NT2/D1 (cell line): ENCODE measurements at places on chromosomes 13 and 19.

- no peak for DNase-seq
Observed at GRCh38 chr13:32334671-32335070, 19.4 kb downstream of the BRCA2 start.

DNA sequence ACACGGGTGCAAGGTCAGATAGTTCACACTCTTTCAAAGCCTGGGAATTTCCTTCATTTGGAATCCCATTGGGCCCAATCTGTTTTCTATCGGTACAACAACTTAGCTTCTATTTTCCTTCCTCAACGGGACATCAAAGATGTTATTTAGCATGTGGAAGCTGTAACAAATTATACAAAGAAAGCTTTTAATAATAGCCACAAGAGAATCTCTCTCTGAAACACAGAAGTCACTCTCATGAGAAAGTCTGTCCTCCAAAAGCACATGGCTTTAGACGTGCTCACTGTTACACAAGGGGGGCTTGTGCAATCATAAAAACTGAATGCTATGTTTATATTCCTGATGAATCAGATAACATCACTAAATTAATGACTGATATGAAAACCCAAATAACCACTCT lies 28.9 kb upstream of the CYSLTR2 start:
- no peak for DNase-seq

- DNase-seq, result no peak
Observed at GRCh38 chr13:112561478-112561877, 26.5 kb downstream of the TUBGCP3 start.

DNA sequence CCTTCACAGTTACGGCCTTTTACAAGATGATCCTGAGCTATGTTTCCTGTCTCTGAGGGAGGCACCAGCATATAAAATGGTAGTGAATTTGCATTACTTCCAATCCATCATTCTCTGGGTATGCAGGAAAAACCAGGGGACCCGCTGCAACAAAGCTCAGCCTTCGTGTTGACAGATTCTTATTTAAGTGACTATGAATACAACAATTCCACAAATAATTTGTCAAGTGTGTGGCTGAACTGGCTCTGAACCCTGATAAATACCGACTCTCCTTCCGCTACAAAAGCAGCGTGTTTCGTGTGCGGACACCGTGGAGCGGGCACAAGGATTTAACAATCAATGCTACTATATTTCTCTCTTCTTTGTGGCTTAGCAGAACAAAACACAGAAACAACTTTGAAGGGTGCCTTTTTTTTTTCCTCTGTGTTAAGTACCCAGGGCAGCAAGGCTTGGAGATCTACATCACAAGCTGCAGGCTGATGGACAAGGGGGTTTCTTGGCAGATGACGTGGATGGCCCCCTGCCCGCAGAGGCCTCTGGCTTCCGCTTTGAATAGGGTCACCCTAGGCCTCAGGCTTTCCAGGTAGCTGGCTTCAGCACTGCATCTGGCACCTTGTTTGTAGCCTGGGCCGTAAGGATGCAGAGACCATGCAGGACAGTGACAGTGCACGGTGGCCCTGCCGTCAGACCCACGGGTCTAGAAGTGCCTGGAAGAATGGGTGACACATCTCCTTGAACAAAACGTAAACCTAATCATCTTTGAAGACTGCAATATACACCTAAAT lies 280.5 kb upstream of the TSHZ3 start:
- DNase-seq, result no peak

- DNase-seq, result no peak
Observed at GRCh38 chr13:48819376-48819775, 156.3 kb upstream of the FNDC3A start.

DNA sequence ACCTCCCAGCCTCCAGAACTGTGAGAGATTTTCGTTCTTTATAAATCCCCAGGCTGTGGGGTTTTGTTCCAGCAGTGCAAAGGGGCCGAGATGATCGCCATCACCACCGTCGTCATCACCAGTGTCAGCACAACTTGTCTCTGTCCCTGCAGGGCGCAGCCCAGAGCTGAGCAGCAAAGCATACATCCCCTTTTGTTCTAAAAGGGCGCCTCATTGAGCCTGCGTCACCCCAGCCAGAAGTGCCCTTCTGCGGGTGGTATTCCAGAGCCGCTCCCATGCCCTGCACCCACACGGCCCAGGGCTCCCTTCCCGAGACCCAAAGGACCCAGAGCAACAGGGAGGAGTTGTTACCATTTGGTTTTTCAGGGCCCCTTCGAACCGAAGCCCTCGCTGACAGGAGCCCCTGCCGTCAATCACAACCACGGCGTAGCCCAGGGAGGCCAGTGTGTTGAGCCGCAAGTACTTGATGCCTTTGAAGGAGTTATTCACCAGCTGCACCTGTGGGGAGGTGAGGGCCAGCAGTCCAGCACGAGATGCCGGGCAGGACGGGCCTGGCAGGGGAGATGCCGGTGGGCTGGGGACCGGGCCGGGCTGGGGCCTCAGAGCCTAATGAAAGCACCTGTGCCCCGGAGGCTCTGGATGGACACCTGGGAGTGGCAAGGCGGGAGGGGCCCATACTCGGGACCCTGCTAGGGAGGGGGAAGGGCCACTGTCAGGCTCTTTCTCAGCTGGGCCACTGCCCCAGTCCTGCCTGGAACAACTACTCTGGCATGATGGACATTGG lies 14.4 kb upstream of the MYDGF start:
- no peak for DNase-seq

DNA sequence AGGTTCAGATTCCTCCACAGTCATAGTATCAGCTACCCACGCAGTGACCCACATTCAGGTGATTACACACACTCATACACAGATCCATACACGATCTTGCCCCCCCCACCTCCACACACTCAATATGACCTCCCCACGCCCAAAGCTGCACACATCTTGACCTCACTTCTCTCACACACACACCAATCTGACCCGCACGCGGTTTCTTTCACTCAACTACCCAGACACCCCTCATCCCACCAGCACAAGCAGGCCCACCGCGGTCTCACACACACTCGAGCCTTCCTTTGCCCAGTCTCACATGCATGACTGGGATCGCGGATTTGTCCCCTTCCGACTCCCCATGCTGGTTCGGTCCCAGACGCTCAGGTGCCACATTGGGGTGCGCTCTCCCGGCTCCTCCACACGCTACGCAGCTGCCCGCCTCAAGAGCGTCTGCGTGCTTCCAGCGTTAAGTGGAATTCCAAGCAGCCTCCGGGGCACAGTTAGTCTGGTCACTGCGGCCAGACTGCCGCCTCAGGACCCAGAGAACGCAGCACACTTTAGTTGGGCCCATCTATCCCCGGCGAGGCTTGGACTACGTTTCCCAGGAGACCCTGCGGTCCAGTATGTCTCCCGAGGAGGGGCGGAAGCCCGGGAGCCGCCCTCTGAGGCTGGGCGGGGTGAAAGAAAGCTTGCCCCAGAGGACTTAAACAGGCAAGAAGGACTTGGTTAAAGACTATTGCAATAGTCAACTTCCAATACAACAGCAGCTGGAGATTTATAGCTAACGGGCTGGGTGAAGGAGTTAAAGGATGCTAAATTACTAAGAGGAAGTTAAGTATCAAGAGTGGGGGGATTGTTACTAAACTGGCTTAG lies 746 bp upstream of the ZNF345 start:
- DNase-seq, result peak; percentile 79

DNA sequence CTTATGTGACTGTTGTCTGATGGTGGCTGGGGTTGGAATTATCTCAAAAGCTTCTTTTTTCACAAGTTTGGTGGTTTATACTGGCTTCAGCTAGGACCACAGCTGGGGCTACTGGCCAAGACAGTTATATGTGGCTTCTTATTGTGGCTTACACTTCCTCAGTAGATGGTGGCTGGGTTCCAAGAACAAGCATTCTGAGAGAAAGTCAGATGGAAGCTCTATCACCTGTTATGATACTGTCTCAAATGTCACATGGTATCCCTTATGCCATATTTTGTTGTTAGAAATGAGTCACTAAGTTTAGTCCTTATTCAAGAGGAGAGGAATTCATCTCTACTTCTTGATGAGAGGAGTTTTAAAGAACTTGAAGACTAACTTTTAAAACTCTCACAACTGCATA lies 41.6 kb downstream of the NDFIP2 start:
- no peak for DNase-seq

DNA sequence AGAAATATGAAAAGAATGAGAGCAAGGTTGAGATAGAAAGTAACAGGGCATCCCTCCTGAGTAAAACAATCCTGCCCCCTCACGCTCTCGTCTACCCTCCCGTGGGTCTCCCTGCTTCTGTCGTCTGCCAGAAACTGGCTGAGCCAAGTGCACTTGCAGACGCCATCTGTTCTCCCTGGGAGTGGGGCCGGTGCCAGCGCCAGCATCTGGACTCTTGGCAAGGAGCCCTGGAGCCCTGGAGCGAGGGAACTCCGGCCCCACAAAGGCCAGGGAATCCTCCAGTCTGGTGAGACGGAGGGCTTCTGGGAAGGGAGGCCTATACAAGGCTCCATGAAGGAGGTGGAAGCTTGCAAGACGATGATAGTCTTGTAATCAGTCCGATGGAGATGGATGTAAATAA lies 2.3 kb upstream of the TMEM91 start:
- DNase-seq, result no peak

- no peak for DNase-seq
Observed at GRCh38 chr19:3106509-3107141, 12.5 kb downstream of the GNA11 start.

DNA sequence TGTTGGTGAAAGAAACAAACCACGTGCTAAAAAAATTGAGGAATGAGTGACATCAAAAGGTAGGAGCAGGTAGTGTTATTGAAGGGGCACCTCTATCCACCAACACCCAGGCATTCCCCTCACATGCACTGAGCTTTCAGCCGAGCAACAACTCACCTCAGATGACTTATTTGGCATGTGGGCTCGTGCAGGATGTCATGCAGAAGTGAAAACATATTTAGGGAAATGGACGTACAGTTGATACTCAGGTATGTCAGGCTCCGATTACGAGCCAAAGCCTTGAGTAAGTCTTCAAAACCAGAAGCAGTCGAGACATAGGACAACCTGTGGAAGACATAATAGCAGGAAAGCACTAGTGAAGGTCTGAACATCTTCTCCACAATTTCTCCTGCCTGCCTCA lies 30.4 kb downstream of the NLRP11 start:
- no peak for DNase-seq

DNA sequence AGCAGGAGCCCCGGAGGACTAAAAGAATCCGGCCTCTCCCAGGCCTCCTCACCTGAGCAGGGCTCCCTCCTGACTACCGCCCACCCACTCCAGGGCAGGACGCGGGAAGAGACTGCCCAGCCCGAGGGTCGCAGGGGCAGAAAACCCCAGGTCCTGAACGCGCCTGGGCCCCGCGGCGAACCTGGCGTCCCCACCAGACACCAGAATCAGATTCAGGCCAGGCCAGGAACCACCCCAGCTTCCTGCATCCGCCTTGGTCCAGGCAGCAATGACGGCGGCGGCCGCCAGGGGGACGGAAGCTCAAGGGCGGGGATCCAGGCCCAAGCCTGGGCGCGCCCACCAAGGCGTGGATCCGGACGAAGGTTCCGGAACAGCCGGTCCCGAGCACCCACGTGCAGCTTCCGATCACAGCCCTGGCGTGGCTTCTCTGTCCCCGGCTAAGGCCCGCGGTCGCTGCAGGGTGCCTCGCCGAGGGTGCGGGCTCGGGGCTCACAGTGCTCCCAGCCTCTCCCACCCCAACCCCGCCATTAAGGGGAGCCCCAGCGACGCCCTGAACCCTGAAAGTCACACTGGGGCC lies 3.6 kb downstream of the LGALS7 start:
- DNase-seq, result peak; percentile 5

- no peak for DNase-seq
Observed at GRCh38 chr13:20001366-20002190, 43.1 kb downstream of the ZMYM2 start.

- peak; percentile 65 for DNase-seq
Observed at GRCh38 chr13:107864543-107865317, 350.6 kb downstream of the LIG4 start.

GRCh38 chr19:43760941-43761340 lies 6.2 kb upstream of the SMG9 start:
- no peak for DNase-seq

- no peak for DNase-seq
Observed at GRCh38 chr19:38580080-38580479, 37.7 kb downstream of the MAP4K1 start.

- no peak for DNase-seq
Observed at GRCh38 chr19:31963746-31964145, 381.7 kb upstream of the ZNF507 start.

DNA sequence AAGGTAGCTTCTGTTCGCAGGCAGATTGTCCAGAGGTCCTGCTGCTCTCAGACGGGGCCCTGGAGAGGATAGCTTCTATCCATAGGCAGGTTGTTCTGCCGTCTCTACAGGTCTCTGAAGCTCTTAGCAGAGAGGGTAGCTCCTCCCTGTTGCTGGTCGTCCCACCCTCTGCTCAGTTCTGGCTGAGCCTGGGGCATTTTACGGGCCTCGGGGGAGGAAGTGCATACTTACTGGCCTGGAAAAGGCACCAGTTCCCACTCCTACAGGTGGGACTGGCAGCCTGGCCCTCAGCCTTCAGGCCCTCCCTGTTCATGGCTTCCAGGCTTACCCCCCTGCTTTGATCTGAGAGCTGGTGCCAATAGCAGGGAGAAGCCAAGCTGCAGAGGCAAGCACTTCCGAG lies 42.3 kb downstream of the USPL1 start:
- peak; percentile 15 for DNase-seq

GRCh38 chr19:33900817-33901216 lies 104.1 kb downstream of the KCTD15 start:
- no peak for DNase-seq

DNA sequence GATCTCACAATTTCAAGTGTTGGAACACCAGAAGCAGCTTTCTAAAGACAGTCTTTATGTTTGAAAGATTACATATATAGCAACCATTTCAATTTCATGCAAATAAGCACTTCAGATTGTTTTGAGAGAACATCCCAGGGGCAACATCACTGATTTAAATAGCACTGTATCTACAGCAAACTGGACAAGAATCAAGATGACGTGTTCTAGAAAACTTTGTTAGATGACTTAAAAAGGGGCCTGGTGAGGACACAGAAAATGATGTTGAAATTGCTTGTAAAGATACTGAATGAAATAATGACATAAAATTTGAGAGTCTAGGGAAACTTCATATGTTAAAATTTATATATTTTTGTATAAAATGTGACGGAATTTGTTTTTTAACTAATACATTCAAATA lies 277.1 kb downstream of the KLF12 start:
- no peak for DNase-seq

- peak; percentile 65 for DNase-seq
Observed at GRCh38 chr13:107203146-107203847, 635.4 kb upstream of the ARGLU1 start.

- no peak for DNase-seq
Observed at GRCh38 chr19:29399804-29400203, 126.0 kb upstream of the VSTM2B start.

DNA sequence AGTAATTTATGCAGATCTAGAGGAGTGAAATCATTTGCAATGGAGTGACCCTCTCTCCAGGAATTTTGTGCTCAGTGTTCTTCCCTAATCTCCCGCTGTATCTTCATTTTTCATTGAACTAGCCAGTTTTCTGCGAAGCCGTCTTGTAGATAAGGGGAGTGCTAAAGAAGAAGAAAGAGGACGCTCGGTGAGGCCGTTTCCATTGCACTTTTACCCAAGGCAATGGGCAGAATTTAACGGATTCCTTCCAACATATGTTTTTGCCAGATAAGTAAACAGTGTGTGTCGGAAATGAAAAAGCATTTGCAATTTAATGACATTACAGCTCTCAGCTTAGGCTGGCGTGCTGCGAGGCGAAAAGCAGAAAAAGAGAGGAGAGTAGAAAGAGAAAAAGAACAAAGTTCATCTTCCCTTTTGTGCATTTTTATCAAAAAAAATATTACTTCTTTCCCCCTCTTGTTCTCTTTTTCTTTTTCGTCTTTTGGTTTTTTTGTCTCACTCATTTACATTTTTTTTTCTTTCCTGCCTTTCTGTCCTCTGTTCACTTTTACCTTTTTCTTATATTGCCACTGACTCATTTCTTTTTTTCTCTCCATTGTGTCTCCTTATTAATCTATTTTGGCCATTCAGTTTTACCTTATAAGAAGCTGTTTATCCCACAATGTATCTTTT lies 49.9 kb downstream of the SOX21 start:
- DNase-seq, result no peak
